ENCODE measurements at places on chromosomes 11 and 22.
A peak's percentile ranks its signal among the peaks of the same experiment; 100 is the strongest.

DNA sequence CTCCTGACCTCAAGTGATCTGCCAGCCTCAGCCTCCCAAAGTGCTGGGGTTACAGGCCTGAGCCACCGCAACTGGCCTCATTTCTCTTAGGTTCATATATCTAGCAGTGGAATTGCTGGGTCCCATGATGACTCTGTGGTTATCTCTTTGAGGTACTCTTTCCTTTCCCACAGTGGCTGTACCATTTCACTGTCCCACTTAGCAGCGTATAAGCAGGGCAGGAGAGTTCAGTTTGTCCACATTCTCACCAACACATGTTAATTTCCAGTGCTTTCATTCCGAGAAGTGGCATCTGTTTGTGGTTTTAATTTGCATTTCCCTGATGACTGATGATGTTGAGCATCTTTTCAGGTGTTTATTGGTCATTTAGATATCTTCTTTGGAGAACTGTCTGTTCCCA is 16.4 kb downstream of the PRR5 start:
- no peak for DNase-seq

GRCh38 chr11:119612814-119613213 is 116.2 kb downstream of the NECTIN1 start:
- DNase-seq: no peak

DNA sequence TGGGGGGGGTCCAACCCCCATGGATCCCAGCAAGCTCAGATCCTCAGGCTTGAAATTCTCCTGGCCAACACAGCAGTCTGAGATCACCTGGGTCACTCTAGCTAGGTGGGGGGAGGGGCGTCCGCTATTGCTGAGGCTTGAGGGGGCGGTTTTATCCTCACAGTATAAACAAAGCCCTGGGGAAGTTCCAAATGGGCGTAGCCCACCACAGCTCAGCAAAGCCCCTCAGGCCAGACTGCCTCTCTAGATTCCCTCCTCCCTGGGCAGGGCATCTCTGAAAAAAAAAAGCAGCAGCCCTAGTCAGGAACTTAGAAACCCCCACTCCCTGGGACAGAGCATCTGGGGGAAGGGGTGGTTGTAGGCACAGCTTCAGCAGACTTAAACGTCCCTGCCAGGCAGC is 16.7 kb downstream of the TRPC6 start:
- DNase-seq: no peak

DNA sequence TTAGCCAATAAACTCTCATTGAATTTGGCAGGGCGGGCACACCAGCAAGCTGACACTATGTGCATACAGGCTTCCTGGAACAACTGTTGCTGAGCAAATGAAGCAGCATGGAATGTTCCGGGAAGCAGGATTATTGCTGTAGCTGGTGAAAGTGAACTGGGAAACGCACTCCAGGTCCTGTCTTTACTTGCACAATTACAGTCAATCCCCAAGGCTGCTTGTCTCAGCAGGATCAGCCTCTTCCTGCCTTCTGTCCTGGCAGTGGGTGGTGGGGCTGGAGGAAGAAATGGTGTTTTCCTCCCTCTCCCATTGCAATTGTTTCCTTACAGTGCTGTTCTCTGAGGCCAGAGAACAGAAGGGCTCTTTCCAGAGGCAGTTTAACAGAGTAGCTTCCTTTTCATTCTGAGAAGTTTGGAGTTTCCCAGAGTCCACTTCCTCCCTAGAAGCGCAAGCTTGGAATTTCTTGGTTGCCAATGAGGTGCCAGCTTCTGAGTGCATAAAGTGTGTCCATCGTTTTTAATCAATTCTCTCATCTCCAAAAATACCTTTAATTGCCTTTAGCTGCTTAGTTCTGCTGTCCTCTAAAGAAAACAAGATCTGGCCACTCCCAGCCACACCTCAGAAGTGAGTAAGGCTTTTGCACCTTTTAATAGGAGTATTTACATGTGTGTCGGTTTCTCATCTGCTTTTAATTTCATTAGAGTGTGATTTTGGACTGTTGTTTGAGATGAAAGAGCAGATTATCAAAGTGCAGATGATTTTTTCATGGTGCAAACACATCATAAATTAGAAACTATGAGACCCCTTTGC is 19.9 kb downstream of the CD44 start:
- DNase-seq: no peak

DNA sequence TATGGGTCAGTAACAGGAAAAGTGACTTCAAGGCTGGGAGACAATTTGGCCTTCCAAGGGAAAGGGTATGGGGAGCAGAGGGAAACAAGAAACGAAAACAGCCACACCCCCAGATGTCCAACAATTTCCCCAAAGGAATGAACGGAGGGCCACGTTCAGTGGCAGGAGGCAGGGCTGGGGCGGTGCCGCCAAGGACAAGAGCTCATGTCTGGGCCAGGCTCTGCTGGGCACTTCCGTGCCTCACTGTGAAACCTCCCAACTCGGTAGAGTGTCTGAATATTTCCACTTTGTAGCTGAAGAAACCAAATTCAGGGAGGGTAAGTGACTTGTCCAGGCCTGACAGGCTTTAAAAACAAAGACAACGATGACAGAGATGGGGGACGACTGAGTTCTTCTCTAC is 11.9 kb downstream of the IFT27 start:
- no peak for DNase-seq

DNA sequence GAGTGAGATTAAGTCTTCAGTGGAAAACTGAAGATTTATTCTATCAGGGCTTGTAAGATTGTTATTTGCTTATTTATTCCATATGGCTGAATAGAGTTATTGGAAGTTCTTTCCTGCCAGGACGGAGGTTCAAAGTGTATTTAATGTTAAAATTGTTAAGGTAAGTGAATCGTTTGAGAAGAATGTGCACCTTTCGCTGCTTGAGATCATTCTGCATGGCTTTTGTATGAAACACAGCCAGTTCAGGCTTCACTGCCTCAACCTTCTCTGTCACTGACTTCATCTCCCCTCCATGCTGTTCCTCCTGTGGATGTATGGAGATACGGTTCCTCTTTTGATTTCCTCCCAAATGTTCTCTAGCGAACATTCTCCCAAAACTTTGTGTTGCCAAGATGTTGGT is 19.2 kb upstream of the OR51L1 start:
- no peak for DNase-seq

GRCh38 chr22:23789638-23790037 is 2.9 kb downstream of the SMARCB1 start:
- DNase-seq: no peak

DNA sequence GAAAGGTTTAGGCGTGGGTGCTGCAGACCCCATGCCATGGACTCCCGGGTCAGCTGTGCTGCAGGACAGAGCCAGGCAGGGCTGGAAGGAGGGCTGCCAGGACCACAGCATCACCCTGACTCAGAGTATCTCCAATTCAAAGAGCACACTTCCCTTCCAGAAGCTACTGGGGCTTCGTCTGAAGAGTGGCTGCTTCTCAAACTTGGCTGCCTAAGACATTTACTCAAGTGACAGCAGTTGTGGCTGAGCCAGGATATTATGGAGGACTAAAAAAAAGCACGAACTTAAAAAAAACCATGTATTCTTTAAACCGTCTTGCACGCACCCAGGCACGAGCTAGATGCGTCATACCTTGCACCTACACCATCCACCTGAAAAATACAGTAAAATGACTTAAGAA is 13.0 kb upstream of the BID start:
- DNase-seq: no peak

- DNase-seq: no peak
Observed at GRCh38 chr11:120272303-120272702, 32.4 kb downstream of the POU2F3 start.

DNA sequence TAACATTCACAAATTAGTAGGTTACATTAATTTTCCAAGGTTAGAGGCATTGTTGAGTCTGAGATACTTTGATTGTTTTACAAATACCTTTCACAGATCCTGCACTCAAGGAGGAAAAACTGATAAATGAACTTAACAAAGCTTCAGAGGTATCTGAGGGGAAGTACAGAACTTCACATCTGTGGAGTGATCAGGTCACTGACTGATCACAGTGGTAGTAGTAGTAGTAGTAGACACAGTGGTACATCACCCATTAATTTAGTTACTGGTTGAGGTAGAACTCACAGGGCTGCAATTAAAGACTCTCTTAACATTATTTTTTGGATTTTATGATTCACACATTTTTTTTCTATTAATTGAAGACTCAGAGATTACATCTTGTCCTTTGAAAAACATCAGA is 56.7 kb downstream of the DCUN1D5 start:
- no peak for DNase-seq

DNA sequence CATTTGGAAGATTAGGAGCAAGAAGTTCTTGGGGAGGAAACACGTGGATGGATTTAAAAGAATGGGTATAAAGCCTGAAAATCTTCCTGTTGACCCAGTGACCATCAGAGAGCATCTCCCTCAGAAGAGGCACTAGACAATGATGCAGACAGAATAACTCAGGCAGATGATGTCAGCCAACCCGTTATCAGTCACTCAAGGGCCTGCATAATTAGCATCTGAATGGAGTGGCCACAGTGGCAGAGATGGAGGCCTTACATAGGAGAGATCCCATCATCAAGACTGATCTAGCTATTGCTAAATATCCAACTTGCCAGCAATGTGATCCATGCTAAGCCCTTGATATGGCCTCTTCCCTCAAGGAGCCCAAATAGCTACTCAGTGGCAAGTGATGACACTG is 70.7 kb upstream of the CD82 start:
- DNase-seq: no peak

- DNase-seq: no peak
Observed at GRCh38 chr11:61910187-61911127, 6.9 kb downstream of the RAB3IL1 start.

- DNase-seq: peak; percentile 45
Observed at GRCh38 chr11:120334894-120335462, 1.2 kb upstream of the ARHGEF12 start.

DNA sequence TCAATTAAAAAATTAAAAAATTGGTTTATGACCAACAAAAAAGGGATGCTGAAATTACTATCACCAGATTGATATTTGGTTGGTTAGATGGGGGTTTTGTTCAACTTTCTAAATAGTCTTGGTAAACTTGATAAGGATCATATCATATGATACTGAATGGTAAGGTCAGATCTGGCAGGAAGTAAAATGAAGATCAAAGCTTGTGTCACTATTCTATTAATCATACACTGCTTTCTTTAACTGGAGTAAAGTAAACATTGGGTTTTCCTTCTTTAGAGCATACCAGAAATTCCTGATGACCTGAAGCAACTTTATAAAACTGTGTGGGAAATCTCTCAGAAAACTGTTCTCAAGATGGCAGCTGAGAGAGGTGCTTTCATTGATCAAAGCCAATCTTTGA is 40.2 kb downstream of the RRM1 start:
- no peak for DNase-seq

GRCh38 chr11:112886434-112887370 is 74.5 kb upstream of the NCAM1 start:
- no peak for DNase-seq

DNA sequence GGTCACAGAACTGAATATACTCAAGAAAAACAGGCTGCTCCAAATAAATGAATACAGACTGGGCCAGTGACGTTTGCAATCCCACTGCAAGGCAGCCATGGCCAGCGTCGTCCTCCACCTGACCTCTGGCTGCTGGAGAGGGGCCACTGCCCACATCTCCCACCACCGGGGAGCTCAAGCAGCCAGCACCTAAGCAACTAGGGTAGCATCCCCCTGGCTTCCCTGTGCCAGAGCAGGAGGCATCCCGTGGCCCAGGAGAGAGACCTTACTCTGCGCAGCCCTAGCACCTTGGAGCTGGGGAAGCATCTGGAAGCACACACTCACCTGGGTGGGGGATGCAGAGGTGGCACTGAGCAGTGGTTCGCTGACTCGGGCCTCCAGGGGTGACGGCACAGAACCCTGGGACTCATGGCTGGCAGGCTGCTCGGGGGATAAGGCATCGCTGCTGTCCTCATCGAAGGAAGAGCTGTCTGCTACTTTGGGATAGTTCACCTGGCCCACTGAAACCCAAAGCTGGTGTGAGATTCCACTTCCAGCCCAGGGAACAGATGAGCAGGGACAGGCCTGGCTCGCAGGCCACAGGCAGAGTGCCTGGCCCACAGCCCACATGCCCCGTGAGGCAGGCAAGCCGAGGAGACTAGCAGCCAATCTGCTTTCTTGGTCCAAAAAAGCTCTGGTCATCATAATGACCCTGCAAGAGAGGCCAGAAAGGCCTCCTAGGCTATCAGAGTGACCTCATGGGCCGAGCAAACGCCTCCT is 53.7 kb downstream of the SGSM3 start:
- no peak for DNase-seq

DNA sequence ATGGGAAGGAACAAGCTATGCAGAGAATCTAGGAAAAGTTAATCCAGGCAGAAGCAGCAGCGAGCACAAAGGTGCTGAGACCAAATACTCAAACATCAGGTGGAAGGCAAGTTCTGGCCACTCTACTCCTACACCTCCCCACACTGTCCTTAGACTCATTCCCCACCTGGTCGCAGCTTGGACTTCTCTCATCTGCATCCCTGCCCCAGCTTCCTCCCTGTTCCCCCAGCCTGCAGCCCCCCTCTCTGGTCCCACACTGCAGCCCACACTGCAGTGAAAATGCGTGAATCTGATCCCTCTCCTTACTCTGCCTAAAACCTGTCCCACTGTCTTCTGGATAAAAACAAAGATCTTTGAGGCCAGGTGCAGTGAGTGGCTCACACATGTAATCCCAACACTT is 9.1 kb downstream of the TPBGL start:
- DNase-seq: no peak

DNA sequence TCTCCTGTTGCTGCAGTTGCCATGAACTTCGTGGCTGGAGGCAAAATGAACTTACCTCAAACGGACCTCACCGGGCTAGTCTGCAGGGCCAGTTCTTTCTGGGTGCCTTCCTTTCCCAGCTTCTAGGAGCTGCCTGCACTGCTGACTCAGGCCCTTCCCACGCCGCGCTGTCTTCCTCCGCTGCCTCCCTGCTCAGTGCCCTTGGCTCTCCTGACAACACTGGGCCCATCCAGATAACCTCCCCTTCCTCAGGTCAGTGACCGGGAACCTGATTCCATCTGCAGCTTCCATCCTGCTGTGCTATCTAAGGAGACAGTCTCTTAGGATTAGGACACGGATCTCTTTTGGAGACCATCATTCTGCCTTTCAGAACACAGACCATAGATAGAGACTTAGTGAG is 19.3 kb downstream of the MOB2 start:
- DNase-seq: no peak

- no peak for DNase-seq
Observed at GRCh38 chr11:63670433-63671321, 499 bp downstream of the ATL3 start.

DNA sequence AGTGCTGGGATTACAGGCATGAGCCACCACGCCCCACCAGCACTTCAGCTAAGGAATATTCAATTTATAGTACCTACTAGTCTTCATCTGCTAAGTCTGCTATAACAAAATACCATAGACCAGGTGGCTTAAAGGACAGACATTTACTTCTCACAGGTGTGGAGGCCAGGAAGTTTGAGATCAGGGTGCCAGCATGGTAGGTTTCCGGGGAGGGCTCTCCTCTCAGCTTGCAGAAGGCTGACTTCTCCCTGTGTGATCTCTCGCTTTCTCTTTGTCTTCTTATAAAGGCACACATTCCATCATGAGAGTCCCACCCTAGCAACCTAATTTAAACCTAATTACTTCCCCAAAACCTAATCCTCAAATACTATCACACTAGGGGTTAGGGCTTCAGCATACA is 433.0 kb downstream of the INSC start:
- no peak for DNase-seq

Measured in NCI-H1436 treated with DMSO at 0.1 percent for 48 hours (cell line).